ENCODE measurements at places on chromosomes 2 and 18.

DNA sequence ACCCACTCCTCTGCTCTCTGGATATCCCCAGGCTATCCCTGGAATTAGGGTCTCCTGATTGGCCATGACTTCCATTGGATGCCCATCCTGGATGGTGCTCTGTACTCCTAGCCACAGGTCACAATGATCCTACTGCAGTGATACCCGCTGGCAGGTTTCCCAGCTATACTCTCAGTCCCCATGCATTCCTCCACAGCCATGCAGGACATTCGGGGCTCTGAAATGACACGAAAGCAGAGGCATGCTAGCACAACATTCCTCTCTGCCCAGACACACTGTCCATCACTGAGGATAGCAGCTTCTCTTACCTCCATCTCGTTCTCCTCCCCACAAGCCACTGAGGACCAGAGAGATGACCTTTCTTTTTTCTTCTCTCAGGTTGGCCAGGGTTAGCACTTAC, 51.7 kb upstream of the SPATS2L start:
- DNase-seq, result no peak

DNA sequence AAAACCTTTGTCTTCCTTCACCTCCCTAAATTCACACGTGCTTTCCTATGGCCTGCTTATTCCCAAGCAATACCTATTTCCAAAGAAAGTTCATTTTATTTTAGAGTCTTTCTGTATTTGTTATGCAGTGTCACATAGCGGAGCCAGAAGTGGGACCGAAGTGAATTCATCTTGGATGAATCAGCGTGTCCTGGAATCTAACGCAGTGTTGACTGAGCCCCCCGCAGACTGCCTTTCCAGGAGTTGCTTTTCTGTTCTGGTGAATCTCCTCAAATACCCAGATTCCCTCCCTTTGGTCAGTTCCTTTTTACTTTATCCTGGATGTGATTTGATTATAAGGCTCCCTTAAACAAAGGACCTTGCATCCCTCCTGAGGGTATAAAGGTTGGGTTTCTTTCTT, 10.8 kb downstream of the ALPP start:
- no peak for DNase-seq

- no peak for DNase-seq
Observed at GRCh38 chr2:108115868-108116267, 123.9 kb upstream of the SULT1C3 start.

- no peak for DNase-seq
Observed at GRCh38 chr2:222336442-222336841, 37.6 kb upstream of the PAX3 start.

- DNase-seq, result no peak
Observed at GRCh38 chr2:200509235-200509611, 645 bp downstream of the KCTD18 start.

- DNase-seq, result no peak
Observed at GRCh38 chr18:70455731-70456130, 166.9 kb downstream of the SOCS6 start.

GRCh38 chr2:26529406-26530239, 51.7 kb upstream of the OTOF start:
- DNase-seq, result no peak

DNA sequence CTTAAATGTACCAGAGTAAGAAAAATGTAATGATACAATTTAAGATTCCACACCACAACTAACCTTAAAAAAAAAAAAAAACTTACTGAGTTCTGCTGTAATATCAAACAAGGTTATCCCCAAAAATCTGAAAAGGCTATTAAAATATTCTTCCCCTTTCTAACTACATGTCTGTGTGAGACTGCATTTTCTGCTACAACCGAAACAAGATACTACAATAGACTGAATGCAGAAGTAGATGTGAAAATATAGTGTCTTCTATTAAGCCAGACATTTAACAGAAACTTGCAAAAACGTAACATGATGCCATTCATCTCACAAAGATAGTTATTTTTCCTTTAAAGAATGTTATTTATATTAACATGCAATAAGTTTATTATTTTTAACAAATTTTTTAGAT, 16.2 kb downstream of the SS18 start:
- no peak for DNase-seq

GRCh38 chr2:122486705-122487415, 731.4 kb downstream of the TSN start:
- DNase-seq, result no peak

- DNase-seq, result peak; percentile 55
Observed at GRCh38 chr18:22674272-22674671, 256.6 kb upstream of the CTAGE1 start.

GRCh38 chr2:171894612-171894947, 536 bp upstream of the SLC25A12 start:
- no peak for DNase-seq

- DNase-seq, result no peak
Observed at GRCh38 chr2:104158191-104158590, 695.7 kb upstream of the POU3F3 start.

DNA sequence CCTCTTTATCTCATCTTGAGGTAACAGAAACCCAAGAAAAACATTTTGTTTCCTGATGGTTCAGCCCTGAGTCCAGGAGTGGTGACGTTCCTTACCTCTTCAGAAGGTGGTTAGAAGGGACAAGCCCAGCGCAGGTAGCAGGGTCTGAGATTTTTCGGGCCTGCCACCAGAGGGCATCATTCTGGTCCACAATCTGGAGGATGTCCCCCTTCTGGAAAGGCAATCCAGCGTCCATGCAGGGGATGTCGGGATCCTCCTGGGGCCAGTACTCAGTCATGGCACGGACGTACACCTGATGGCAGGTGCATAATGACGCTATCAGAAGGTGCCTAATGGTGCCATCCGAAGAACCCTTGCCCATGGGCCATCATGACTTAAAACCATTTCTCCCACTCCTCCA, 17.7 kb downstream of the MPP4 start:
- DNase-seq, result no peak

GRCh38 chr18:67731851-67732250, 215.3 kb upstream of the DSEL start:
- peak; percentile 51 for DNase-seq

- DNase-seq, result no peak
Observed at GRCh38 chr2:232483311-232483922, 4.2 kb downstream of the ECEL1 start.

Data from LHCN-M2 (cell line).